ENCODE measurements at places on chromosomes 12 and 14.

GRCh38 chr12:29428633-29429032, 47.7 kb upstream of the ERGIC2 start:
- DNase-seq: no peak

DNA sequence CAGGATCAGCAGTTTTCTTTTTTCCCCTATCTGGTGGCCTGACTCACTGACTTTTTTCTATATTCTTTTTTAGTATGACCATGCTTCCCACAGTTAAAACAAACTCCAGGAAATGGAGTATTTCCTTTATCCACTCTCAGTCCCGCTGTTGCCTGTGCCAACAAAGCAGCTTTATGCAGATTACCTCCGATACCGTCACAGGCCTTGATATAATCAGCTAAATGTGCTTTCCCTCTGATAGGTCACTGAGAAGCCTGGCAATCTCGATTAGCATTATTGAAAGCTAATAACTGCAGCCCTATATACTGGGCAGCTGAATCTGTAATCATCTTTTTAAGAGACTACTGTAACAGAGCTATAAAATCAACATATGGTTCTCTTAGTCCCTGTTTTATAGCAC, 243.6 kb downstream of the KIF21A start:
- DNase-seq: no peak

- DNase-seq: no peak
These were observed 24.9 kb upstream of the RHOJ start for GRCh38 chr14:63179383-63179782.

- DNase-seq: no peak
These were observed 1.9 kb upstream of the RAB35 start for GRCh38 chr12:120118321-120119061.

DNA sequence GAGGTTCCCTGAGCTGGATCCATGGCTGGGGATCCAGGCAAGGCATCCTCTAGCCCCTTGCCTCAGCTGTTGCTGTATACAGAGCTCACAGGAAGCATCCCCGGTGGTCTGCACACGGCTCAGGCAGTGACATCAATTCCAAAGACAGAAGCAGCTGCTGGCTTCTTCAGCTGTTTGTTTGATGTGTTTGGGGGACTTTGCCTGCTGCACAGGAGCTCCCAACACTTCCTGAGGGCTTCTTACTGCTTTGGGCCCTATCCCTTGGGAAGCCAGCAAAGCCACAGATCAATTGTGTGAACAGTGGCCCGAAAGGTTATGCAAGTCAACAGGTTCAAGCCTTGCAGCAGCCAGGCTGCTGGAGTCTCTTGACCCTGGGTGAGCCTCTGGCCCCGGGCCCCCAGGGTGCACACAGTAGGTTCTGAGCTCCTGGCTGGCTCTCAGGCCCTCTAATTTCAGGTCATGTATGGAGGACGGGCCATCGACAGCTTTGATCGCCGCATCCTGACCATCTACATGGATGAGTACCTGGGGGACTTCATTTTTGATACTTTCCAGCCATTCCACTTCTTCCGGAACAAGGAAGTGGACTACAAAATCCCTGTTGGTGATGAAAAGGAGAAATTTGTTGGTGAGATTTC, 42.6 kb downstream of the CCDC92 start:
- DNase-seq: no peak

GRCh38 chr12:34347367-34347766, 325.1 kb downstream of the ALG10 start:
- DNase-seq: no peak

DNA sequence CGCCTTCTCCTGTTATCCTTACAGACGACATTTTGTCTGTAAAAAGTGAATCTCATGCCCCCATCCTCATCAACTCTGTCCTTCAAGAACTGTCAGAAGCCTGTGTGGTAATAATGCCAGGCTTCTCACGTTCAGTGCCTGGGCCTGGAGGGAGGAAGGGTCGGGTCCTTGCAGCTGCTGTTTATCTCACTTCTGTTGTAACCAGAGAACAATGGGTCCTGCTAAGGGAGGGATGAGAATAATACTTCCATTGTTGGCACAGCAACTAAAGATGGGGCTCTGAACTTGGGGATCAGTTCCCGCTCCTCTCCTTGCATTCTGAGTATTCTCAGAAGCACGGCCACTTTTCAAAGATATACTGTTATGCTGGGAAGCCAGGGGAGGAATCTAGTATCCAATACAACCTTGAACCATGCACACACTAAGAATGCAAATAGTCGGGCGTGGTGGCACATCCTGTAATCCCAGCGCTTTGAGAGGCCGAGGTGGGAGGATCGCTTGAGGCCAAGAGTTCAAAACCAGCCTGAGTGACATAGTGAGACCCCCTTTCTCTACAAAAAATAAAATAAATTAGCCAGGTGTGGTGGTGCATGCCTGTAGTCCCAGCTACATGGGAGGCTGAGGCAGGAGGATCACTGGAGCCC, 38.8 kb upstream of the NINJ2 start:
- DNase-seq: no peak

GRCh38 chr12:45572114-45572513, 157.4 kb upstream of the ARID2 start:
- no peak for DNase-seq

GRCh38 chr12:62130834-62131552, 129.2 kb upstream of the USP15 start:
- DNase-seq: no peak

DNA sequence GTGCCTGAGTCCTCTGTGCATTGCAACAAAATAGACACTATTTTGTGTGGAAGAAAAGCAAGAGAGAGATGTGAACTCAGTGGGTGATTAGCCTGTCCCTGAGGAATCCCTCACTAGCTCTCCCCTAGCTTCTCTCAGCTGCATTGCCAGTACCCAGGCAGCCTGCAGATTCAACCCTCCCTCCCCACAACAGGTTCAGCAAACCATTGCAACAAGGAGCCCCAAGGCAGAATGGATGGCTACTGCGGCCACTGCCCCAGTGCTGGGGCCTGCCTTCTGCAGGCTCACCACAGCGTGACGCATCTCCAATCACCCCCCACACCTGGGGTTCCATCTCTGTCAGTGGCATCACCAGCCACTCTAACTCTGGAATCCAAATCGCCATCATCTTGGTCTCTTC, 2.3 kb downstream of the CRACR2A start:
- DNase-seq: no peak

Data from stimulated activated naive CD4-positive, alpha-beta T cell treated with Interleukin-2 at 50 U/mL for 16 hours (primary cell).